Activated T-cell treated with anti-CD3 and anti-CD28 coated beads, Interleukin-2, amount 50 U/mL, for 4 hours (primary cell): ENCODE measurements at places on chromosomes 3 and 15. TPM values are rescaled to one million over a fixed set of nuclear protein-coding genes. Genes with fewer than 3 reads are reported as not detected.

The RAD54L2 gene
- 40.5 TPM for total RNA-seq

GRCh38 chr15:74631408-74631807, 15.8 kb downstream of the CLK3 start:
- no peak for DNase-seq

GRCh38 chr3:62982795-62983455, 107.7 kb upstream of the CADPS start:
- DNase-seq, result no peak

DNA sequence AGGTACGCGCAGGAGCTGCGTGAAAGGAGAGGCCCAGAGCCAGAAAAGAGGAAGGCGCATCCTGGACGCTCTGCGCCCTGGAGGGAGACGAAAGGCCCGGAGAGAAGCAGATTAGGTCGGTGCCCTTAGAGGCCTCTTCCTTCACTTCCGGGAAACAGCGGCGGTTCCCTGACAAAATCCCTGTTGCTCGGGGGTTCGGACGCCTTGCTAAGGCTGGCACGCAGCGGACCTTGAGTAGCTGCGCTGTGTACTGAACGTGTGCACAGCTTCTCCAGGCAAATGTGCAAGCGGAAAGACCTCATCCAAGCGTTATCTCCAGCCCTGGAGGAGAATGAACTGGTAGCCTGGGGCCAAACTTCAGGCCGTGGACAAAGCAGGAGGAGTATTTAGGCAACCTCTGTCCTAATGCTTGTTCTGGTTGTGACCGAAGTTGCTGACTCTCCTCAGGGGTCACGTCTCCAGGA, 3.0 kb upstream of the SOX14 start:
- no peak for DNase-seq

GRCh38 chr3:187011915-187012314, 81.6 kb downstream of the ST6GAL1 start:
- DNase-seq, result no peak

GRCh38 chr15:87829332-87830050, 427.0 kb downstream of the NTRK3 start:
- DNase-seq, result no peak

DNA sequence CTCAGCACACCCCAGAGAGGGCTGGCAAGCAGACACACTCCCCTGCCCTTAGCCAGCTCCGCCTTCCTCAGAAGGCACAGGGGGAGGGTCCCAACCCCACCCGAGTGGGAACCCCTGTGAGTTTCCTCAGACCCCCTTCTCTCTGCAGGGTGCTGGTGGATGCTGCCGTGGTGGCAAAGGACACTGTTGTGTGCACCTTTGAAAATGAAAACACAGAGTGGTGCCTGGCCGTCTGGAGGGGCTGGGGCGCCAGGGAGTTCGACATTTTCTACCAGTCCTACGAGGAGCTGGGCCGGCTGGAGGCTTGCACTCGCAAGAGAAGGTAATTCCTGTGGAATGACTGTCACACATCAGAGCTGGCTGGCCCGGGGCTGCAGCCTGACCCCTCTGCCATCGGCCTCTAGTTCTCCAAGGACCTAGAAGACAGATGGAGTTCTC, 149.4 kb downstream of the LRRK1 start:
- DNase-seq, result no peak
